ENCODE measurements at places on chromosomes 6 and 20. TPM values are rescaled to one million over a fixed set of nuclear protein-coding genes. Genes with fewer than 3 reads are reported as not detected.

Gene EYS
- polyA plus RNA-seq = not detected

Gene PTK7
- 39.7 TPM for polyA plus RNA-seq

Gene ANKS1A
- 6.3 TPM for polyA plus RNA-seq

Gene CCN5
- polyA plus RNA-seq = 48.2 TPM

Gene UNC93A
- 3.6 TPM for polyA plus RNA-seq

Gene ZNF391
- 0.51 TPM for polyA plus RNA-seq

Gene TMEM74B
- polyA plus RNA-seq = 1.4 TPM

Gene RPP40
- polyA plus RNA-seq = 15.3 TPM

Gene PSORS1C2
- 0.81 TPM for polyA plus RNA-seq

Gene TRIM15
- not detected for polyA plus RNA-seq

Gene L3MBTL3
- 0.94 TPM for polyA plus RNA-seq

Gene COL19A1
- 0.04 TPM for polyA plus RNA-seq

Gene ZSCAN23
- polyA plus RNA-seq = 0.14 TPM

Gene RBM38
- 10.9 TPM for polyA plus RNA-seq

Gene LGSN
- not detected for polyA plus RNA-seq

Gene MCHR2
- not detected for polyA plus RNA-seq

Gene SPATA25
- 0.76 TPM for polyA plus RNA-seq

Gene DEFB128
- polyA plus RNA-seq = not detected

Gene RPN2
- 101 TPM for polyA plus RNA-seq

Gene LY6G6F
- not detected for polyA plus RNA-seq

Gene PRDM13
- not detected for polyA plus RNA-seq

Gene ZBTB24
- 2.2 TPM for polyA plus RNA-seq

Gene ANGPT4
- 0.08 TPM for polyA plus RNA-seq

Gene AIF1
- polyA plus RNA-seq = 8.0 TPM

Gene APOBEC2
- 0.19 TPM for polyA plus RNA-seq

Gene PNPLA1
- 0.02 TPM for polyA plus RNA-seq

Gene TLDC2
- polyA plus RNA-seq = 0.29 TPM

Gene IL17F
- polyA plus RNA-seq = not detected

Gene MLIP
- 4.1 TPM for polyA plus RNA-seq

Gene MAPK14
- 19.1 TPM for polyA plus RNA-seq

Gene POU3F2
- polyA plus RNA-seq = not detected

Gene OTOR
- not detected for polyA plus RNA-seq

Gene SCAF8
- polyA plus RNA-seq = 9.1 TPM

Gene ZC3H12D
- 0.20 TPM for polyA plus RNA-seq

Gene ELOVL2
- 0.04 TPM for polyA plus RNA-seq

Gene HTR1E
- polyA plus RNA-seq = not detected

Gene BCAS1
- 4.7 TPM for polyA plus RNA-seq

Gene PPIL6
- polyA plus RNA-seq = 0.16 TPM

Gene PNLDC1
- polyA plus RNA-seq = 0.20 TPM

Gene TNFRSF6B
- 15.2 TPM for polyA plus RNA-seq

Gene KCNB1
- 0.49 TPM for polyA plus RNA-seq

Gene NRN1
- polyA plus RNA-seq = 2.5 TPM

Gene ALDH8A1
- 0.31 TPM for polyA plus RNA-seq

Gene TCP11
- polyA plus RNA-seq = 0.02 TPM

Gene CASS4
- 0.18 TPM for polyA plus RNA-seq

Gene EYA2
- polyA plus RNA-seq = 23.6 TPM

Measured in esophagus (tissue), 2 donors.